ENCODE measurements at places on chromosomes 2 and 18. TPM values are rescaled to one million over a fixed set of nuclear protein-coding genes. Genes with fewer than 3 reads are reported as not detected.

GRCh38 chr2:20351555-20352229, 1.0 kb upstream of the PUM2 start:
- H3K27ac ChIP-seq: peak overlapping the region; percentile 93
- no peak for DNase-seq
- H3K27me3 ChIP-seq: no peaks in the 10 kb centered on the region
- no peaks in the 10 kb centered on the region for H3K36me3 ChIP-seq

GRCh38 chr2:101467306-101467705, 7.6 kb downstream of the RFX8 start:
- H3K4me1 ChIP-seq: peaks cover 21% of the 10 kb centered on the region
- H3K4me3 ChIP-seq: no peak overlapping the region
- H3K27me3 ChIP-seq: no peaks in the 10 kb centered on the region
- H3K36me3 ChIP-seq: no peaks in the 10 kb centered on the region
- no peak overlapping the region for H3K27ac ChIP-seq

GRCh38 chr2:9734308-9734707, 103.5 kb upstream of the YWHAQ start:
- H3K4me1 ChIP-seq: no peaks in the 10 kb centered on the region
- no peak for DNase-seq
- no peak overlapping the region for H3K4me3 ChIP-seq
- no peaks in the 10 kb centered on the region for H3K36me3 ChIP-seq
- no peak overlapping the region for H3K27ac ChIP-seq

DNA sequence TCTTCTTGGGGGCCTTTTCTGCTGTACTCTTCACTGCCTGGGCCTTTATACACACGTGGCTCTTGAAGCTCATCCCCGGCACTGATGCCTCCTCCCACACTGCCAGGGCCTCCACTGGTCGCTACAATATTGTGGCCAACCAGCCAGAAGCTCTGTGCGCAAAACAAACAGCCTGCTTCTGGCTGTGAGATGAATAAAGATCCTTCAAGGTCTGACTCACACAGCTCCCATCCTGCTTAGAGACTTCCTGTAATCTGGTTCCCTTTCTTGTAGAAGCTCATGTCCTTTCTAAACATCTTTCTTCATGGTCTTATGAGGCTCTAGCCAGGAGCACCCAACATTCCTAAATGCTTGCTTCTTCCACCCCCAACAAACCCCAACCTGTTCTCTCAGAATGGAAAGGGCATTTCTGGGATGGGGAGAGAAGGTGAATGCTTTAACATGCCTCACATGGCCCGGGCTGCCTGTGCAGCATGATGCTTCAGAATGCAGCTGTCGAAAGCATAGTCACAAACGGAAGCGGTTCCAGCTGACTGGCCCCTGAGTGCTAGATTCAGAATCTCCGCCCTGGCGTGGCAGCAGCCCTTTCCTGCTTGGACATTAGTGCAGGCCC, 24.6 kb downstream of the NRP2 start:
- H3K4me3 ChIP-seq: no peak overlapping the region
- no peaks in the 10 kb centered on the region for H3K27me3 ChIP-seq
- peaks cover 7% of the 10 kb centered on the region for H3K4me1 ChIP-seq
- peak; percentile 36 for DNase-seq
- H3K27ac ChIP-seq: no peak overlapping the region
- H3K36me3 ChIP-seq: no peaks in the 10 kb centered on the region

GRCh38 chr2:127859712-127860085, 1.7 kb upstream of the POLR2D start:
- no peak for DNase-seq
- no peaks in the 10 kb centered on the region for H3K27me3 ChIP-seq
- H3K27ac ChIP-seq: no peak overlapping the region
- peaks cover 18% of the 10 kb centered on the region for H3K4me1 ChIP-seq

- no peak overlapping the region for H3K4me3 ChIP-seq
- H3K4me1 ChIP-seq: peaks cover 24% of the 10 kb centered on the region
- H3K27ac ChIP-seq: peak overlapping the region; percentile 44
- no peaks in the 10 kb centered on the region for H3K27me3 ChIP-seq
Measured at GRCh38 chr2:223538920-223539440, 63.2 kb downstream of the SCG2 start.

DNA sequence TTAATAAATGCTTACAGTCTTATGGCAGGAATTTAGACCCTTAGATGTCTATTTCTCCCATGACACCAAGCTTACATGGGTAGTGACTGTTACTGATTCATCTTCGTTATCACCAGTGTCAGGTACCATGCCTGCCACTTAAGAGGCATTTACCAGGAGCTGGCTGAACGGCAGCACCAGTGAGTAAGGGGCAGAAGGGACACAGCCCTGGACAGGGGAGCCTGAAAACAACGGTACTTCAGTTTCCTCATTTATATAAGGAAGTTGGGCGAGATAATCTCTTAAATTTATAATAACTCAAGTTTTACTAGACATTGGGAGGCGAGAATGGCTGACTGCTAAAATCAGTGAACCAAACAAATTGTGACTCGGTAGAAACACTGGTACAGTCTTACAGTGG, 1.2 kb downstream of the COA5 start:
- no peaks in the 10 kb centered on the region for H3K27me3 ChIP-seq
- no peak for DNase-seq
- H3K36me3 ChIP-seq: peaks cover 33% of the 10 kb centered on the region
- peaks cover 23% of the 10 kb centered on the region for H3K4me1 ChIP-seq
- peak overlapping the region; percentile 94 for H3K27ac ChIP-seq
- peak overlapping the region; percentile 79 for H3K4me3 ChIP-seq

The C18orf54 gene
- 15.6 TPM for total RNA-seq

The LOXHD1 gene
- total RNA-seq: 25.5 TPM

The DLX1 gene
- 28.9 TPM for total RNA-seq

The HTR2B gene
- total RNA-seq: not detected

The CEP76 gene
- total RNA-seq: 20.5 TPM

Measured in A673 (cell line).